GM23248 (cell line): ENCODE measurements at places on chromosomes 4 and X. TPM values are rescaled to one million over a fixed set of nuclear protein-coding genes. Genes with fewer than 3 reads are reported as not detected.

GRCh38 chrX:93703701-93704100 lies 29.7 kb downstream of the FAM133A start:
- no peak for DNase-seq

DNA sequence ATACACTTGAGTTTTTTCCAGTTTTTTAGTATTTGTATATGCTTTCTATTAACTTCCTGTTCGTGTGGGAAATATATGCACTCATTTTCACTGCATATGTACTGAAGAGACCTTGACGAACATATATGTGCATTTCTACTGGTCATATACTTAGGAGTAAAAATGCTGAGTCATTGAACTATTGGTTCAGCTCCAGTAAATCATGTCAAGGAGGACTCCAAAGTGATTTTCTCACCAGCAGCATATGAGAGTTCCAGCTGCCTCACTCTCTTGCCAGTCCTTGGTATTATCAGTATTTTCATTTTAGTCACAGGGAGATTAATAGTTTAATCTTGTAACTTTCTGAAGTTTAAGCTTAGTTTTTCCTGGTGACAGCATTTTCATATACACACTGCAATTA lies 2750.2 kb downstream of the ARAP2 start:
- no peak for DNase-seq

DNA sequence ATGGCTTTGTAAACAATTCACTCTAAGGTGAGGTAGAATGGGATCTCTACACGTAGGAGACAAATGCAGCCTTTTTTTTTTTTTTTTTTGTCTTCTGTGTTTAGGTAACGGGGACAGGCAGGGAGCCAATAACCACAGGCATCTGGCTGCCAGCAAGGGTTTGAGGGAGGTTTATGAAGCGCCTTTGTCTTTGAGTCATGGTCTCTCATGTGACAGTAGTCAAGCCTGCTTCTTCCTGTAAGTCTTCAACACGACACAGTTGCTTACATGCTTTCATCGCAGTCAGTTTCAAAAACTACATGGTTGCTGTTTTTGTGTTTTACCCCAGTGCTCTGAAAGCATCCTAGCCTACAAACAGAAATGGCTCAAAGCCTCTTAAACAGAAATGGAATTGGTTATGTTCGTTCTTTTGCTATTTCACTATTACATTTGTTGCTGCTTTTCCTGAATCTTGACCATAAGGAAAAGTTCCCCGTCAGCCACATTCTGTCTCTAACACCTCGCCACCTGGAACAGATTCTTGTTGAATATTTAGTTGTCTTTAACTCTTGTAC lies 127.8 kb upstream of the METTL14 start:
- peak; percentile 71 for DNase-seq

- DNase-seq, result peak; percentile 50
Measured at GRCh38 chr4:8571702-8572685, 8.2 kb upstream of the GPR78 start.

The L1CAM gene
- 0.34 and 0.38 TPM in 2 replicates for polyA plus RNA-seq
